SK-N-SH (cell line): ENCODE measurements at places on chromosomes 13 and 19.

GRCh38 chr13:28056970-28057712 is 43.2 kb downstream of the FLT3 start:
- DNase-seq, result no peak

- no peak for DNase-seq
Measured at GRCh38 chr13:38944219-38944618, 46.4 kb downstream of the STOML3 start.

DNA sequence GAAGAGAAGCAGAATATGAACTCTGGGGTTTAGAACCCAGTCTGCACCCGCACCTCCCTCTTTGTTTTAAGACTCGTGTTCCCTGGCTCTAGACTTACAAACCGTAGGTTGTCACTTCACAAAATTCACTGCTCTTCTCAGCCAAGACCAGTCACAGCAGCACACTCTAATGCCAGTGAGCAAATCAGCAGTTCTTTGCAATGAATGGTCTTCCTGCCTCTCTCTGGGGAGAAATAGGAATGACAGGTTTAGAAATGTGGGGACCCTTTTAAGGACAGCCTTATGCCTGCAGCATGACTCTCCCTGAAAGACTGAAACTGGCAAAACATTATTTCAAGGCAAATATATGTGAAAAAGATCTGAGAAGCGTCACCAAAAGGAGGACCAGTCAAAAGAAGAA is 156.9 kb downstream of the KCTD15 start:
- no peak for DNase-seq

GRCh38 chr13:64438084-64438483 is 2792.1 kb downstream of the PCDH9 start:
- DNase-seq, result no peak

GRCh38 chr13:46315491-46316075 is 71.5 kb downstream of the RUBCNL start:
- DNase-seq, result no peak

GRCh38 chr13:101579281-101579802 is 126.9 kb downstream of the ITGBL1 start:
- peak; percentile 46 for DNase-seq

DNA sequence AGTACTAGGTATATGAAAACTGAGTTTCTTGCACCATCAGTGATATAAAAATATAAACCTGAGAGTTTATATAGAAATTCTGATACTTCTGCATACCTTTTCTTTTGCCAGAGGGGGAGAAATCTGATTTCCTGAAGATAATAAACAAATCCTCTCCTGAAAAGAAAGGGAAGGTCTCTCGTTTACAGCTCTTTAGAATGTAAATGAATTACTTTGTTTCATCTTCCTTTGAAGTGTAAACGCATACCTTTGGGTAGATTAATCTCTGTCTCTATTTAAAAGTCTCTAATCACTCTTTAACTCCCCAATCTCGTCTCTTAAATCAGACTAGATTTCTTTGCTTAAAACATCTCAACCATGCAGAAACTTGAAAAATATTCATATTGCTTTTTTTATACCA is 1092.9 kb downstream of the SLITRK5 start:
- no peak for DNase-seq

DNA sequence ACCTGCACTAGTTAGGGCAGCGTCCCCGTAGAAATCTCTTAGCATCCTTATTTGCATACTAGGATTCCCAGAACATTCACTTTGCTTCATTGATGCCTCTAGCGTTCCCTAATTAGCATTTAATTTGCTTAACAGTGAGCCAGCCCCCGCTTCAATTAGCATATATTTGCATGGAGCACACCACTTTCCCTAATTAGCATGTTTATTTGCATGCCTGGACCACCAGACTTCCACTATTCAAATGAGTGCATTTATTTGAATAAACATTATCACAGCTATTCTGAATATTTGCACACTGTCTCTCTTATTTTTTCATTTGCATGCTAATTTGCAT is 69.6 kb downstream of the RYR1 start:
- no peak for DNase-seq

- no peak for DNase-seq
Measured at GRCh38 chr13:45809801-45810394, 41.7 kb downstream of the SIAH3 start.

DNA sequence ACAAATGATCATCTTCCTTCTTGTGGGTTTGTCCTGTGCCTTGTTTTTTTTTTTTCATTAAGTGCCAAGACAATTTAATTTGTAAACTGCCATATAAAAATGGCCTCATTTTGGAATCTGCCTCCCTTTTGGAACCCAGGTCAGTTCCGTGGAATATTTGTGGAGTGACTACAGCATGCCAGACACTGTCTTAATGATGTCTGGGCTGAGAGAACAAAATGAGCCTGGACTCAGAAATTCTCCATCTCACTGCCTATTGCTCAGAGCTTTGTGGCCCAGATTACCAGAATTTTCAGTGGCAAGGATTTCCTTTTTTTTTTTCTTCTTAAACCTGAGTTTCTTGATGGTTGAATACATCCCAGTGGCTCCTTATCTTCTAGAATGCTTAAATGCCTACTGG is 340.6 kb downstream of the ENOX1 start:
- DNase-seq, result no peak

DNA sequence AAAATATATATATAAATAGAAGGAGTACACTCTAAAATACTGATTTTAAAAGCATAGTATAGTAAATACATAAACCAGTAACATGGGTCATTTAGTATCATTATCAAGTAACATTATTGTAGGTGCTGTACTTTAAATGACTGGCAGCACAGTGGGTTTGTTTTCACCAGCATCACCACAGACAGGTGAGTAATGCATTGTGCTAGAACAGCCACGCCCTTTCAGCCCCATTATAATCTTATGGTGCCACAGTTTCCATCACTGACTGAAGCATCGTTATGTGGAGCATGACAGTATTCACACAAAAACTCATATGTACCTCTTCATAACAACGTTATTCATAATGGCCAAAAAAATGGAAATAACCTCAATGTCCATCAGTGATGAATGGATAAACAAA is 88.3 kb downstream of the DHRS12 start:
- DNase-seq, result no peak

DNA sequence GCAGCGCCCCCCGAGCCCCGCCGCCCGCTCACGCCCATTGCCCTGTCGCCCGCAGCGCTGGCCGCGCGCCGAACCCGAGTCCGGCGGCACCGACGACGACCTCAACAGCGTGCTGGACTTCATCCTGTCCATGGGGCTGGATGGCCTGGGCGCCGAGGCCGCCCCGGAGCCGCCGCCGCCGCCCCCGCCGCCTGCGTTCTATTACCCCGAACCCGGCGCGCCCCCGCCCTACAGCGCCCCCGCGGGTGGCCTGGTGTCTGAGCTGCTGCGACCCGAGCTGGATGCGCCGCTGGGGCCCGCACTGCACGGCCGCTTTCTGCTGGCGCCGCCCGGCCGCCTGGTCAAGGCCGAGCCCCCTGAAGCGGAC is 518 bp downstream of the KLF2 start:
- DNase-seq, result peak; percentile 65

DNA sequence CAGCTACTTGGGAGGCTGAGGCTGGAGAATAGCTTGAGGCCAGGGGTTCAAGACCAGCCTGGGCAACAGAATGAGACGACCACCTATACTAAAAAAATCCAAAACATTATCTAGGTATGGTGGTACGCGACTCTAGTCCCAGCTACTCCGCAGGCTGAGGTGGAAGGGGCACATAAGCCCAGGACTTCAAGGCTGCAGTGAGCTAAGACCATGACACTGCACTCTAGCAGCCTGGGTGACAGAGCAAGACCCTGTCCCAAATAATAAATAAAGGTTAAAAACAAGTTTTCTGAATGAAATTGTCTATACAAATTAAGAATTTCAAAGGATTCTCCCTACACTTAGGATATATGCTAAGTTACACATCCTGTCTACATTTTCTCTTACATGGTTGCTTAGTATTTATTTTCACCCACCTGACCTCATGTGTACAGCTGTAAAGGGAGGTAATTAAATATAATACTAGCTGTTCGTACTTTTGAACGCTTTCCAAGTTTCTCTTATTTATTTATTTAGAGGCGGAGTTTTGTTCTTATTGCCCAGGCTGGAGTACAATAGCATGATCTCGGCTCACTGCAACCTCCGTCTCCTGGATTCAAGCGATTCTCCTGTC is 1.6 kb downstream of the SLC25A30 start:
- no peak for DNase-seq

DNA sequence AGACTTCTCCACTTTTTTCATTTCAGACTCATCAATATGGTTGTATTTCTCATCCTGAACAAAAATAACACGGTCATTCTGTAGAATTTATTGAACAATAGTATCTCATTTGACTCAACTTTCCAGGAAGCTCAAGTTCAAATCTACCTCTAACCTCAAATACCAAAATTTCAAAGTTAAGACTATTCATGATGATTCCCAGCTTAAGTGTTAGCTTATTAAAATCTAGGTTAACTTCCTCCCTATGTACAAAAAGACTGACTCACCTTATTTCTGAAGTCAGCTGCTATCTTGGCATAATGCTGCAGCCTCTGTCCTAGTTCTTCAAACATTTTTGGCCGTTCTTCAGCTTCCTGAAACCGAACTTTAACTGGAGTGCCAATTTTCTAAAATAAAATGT is 23.2 kb downstream of the HSPH1 start:
- DNase-seq, result no peak

DNA sequence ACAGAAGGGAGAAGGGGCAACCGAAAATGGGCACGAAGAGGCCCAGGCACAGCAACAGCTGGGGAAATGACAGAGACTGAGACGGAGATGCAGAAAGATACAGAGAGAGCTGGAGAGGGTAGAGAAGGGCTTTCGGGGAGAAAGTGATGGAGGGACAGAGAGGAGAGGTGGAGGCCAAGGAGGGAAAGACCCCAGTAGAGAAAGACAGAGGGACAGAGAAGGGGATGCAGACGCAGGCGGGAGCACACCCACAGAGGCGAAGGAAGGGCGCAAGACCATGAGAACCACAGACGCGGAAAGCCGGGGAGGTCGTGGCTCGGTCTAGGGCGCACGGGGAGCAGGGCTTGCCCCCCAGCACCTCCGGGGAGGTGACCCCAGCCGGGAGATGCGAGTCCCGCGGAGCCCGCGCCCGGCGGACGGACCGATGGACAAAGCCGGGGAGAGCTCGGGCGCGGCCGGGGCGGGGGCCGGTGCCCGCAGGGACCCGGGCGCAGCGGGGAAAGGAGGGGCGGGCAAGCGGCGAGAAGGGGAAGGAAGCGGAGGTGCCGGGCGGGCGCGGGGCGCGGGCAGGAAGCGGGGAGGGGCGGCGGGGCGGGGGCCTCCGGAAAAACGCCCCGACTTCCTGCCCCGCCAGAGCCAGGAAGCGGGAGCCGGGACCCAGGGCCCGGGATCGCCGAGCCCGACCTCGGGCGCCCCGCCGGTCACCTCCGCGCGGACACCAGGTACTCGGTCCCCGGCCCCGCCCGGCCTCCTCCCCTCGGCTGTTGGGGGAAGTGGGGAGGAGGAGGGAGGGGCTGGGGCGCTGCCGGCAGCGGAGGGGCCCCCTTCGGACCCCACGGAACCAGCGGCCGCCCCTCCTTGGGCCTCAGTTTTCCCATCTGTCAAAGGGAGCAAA is at the start of gene ARHGEF1:
TSS of gene ARHGEF1 (plus strand) at position 617 of the 895 bp plus-strand sequence. CDS start 4,899 bp downstream, outside the sequence.
- peak; percentile 89 for DNase-seq

- no peak for DNase-seq
Measured at GRCh38 chr13:102587916-102588315, 8.9 kb upstream of the TPP2 start.

DNA sequence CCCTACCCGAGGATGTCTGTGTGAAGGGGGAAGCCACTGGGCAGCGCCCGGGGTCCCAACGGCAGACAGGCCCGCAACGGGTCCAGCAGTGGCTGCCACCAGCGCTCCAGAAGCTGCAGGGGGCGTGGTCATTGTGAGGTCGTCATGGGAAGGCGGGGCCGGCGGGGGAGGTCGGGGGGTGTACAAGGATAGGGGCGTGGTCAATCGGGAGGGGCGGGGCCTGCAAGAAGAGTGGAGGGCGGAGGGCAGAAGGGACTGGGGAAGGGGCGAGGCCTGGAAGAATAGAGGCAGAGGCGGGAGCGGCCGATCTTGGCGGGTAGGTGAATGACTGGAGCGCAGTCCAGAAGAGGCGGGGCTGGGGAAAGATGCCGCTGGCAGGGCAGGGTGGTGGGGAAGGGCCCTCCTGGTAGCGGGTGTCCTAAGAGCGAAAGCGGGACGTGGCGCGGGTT is 4.4 kb downstream of the FUZ start:
- peak; percentile 99 for DNase-seq

GRCh38 chr19:56174550-56174949 is 1.3 kb upstream of the GALP start:
- no peak for DNase-seq

DNA sequence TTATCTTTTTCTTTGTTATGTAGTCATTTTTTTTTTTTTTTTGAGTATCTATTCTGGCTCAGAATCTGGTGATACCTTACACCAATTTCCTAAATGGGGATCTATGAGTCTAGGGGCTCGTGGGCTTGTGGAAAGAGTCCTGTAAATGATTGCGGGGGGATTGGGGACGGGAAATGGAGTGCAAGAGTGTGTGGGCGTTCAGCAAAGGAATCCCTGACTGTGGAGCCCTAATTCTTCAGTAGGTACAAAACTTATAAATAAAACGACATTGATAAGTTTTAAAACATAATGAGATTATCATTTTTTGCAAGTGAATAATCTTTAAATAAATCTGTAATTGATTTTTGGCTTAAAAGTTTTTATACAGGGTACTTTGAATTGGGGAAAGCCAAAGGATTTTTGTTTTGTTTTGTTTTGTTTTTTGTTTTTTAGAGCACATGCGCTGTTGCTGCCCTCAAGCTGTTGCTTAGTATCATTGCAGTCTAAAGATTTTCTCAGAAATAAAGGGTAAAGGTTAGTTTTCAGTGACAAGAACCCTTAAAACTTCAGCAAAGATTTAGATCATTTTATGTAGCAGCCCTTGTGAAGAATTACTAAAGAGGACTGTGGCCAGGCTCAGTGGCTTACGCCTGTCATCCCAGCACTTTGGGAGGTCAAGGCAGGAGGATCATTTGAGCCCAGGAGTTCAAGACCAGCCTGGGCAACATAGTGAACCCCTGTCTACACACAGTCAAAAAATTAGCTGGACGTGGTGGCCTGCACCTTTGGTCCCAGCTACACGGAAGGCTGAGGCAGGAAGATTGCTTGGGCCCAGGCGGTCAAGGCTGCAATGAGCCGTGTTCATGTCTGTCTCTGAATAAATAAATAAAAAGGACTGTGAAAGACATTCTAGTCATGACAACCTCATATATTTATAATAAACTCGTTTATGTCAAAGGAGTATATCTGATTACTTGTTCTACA is 1.7 kb downstream of the ERCC5 start:
- DNase-seq, result peak; percentile 17
